GM12891 (cell line): ENCODE measurements at places on chromosomes 3 and 15.

DNA sequence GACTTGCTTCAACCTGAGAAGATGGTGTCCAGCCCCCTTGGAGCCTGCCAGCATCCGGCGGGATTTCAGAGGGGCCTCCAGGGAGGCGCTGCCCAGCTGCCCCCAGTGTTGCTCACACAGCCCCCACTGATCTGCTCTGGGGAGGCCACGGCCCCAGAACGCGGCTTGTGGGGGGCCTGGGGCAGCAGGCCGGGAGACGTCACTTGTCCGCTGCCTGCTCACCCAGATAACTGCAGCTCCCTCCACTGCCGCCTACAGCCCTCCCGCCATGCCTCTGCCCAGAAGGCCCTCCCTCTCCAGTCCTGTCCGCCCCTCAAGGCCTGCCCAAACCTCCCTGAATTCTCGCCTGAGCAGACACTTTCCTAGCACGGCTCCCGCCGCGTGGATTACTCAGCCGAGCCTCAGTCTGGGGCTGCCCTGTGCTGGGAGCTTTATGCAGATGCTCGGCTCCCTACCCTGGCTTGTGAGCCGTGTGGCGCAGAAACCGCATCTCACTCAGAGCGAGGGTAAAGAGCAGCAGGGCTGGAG is 17.2 kb upstream of the ADIPOQ start:
- no peak for DNase-seq

DNA sequence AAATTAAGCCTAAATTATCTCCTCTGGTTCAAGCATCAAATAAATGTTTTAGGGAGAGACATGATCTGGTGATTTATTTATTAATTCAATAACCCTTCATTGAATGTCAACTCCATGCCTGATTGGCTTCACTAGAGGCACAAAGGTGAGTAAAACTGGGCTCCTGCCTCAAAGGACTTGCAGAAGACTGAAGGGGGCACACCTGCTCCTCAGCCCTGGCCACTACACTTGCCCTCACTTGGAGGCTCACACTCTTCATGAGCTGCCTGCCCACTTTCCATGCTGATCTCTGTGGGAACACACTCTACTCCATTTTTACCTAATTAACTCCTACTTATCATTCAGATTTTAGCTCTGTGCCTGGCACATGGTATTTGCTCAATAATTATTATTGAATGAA is 84.4 kb upstream of the KCNMB2 start:
- DNase-seq: no peak

DNA sequence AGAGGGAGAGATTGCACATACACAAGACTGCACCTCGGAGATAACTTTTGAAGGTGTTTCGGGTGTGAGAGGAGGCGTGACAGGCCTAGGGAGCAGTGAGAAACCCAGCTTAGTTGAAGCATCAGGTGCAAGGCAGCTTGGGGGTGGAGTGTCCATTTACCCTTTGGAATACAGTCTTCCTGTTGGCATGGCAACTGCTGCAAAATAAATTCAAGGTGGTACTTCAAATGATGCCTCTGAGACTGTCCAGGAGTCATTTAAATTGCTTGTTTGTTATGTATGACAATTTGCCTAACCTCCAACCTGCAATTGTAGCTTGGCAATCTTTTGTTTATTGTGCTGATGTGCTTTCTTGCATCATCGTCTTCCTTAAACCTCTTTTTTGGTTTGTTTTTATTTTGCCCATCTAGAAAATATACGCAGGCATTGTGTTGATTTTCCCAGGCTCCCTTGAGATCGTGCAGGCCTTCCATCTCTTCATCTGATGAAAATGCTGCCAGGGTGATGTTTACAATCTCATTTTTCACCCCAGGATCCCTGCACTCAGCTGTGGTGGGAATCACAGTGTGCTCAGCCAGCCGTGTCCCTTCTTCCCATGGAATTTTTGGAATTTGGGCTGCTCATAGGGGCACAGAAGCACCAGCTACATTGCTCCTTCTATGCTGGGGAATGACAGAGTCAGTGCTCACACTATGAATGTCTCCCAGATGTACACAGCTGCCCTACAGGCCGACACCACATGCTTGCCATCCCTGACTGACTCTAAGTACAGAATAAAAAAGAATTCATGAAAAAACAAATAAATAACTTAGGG is 583.1 kb upstream of the CFAP20DC start:
- DNase-seq: no peak

GRCh38 chr15:75206006-75206405 is 4.3 kb downstream of the C15orf39 start:
- DNase-seq: no peak
